ENCODE measurements at places on chromosomes 5 and 9.

DNA sequence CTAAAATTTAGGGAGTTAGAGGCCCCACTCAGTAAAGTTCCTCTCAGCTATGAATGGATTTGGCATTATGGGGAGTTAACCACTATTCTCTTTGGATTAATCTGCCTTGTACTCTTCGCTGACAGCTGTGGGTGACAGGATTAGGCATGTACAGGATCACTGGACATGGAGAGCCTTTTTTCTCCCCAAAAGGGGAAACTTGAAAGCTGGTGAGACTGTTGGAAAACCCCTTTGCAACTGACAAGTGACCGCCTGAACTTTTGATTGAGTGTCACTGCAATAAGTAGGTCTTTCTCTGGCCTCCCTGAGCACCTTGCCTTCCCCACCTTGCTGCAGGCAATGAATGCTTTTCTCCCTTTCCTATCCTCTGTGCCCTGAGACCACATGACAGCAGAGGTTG is 68.3 kb downstream of the ERP44 start:
- no peak for DNase-seq

GRCh38 chr5:180113660-180114303 is 42.2 kb upstream of the RNF130 start:
- DNase-seq = no peak

- no peak for DNase-seq
Measured at GRCh38 chr9:82558855-82559630, 503.9 kb downstream of the RASEF start.

DNA sequence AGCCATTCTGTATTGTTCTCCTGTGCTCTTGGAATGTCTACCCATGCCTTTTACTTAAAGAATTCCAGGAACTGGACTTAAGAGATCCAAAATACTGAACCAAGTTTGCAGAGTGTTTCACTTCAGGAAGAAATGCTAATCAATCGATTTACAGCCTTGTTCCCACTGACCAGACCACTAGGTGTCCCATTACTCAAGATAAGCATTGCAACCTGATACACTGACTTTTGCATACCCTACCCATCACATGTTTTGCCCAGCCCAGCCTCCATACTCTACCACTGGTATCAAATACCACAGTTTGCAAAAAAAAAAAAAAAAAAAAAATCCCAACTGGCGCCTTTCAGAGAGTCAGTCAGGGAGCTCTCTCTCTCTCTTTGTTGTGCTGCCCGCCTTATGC is 550.8 kb downstream of the CDH9 start:
- no peak for DNase-seq

- DNase-seq = no peak
Measured at GRCh38 chr9:77495834-77496671, 152.1 kb downstream of the GNA14 start.

- DNase-seq = no peak
Measured at GRCh38 chr5:151739395-151739794, 19.0 kb downstream of the ATOX1 start.

DNA sequence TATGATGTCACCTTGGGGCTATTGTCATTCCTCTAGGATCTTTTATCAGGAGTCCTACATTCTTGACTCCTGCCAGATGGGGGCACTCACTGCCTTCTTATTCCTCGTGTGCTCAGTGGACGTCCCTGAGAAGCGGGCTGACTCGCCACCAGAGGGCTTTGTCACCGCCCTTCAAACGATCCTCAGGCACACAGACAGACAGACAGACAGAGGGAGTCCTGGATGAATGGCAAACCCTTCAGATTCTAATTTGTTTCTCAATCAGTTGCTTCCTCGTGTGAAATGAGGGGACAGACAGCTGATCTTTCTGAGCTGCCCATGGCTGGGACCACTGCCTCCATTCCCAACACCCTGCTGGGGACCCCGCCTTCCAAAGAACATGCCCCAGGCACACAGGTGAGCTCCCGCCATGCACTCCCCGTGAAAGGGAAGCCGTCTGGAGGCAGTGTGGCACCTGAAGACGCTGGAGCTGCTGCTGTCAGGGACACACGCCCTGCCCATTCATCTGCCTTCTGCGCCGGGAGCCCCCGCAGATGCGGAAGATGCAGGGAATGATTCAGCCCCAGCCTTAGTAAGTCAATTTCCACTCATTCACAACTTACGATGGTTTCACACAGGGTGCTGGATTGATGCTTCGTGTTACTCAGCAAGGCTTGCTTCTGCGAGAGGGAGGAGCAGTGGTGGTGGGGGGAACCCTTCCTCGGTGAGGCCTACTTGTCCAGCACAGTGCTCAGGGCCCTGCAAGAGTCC is 24.9 kb upstream of the SH3PXD2B start:
- DNase-seq = peak; percentile 41

GRCh38 chr5:27234916-27235315 is 196.5 kb upstream of the CDH9 start:
- DNase-seq = no peak

GRCh38 chr5:125746917-125747316 is 676.3 kb upstream of the GRAMD2B start:
- DNase-seq = no peak

DNA sequence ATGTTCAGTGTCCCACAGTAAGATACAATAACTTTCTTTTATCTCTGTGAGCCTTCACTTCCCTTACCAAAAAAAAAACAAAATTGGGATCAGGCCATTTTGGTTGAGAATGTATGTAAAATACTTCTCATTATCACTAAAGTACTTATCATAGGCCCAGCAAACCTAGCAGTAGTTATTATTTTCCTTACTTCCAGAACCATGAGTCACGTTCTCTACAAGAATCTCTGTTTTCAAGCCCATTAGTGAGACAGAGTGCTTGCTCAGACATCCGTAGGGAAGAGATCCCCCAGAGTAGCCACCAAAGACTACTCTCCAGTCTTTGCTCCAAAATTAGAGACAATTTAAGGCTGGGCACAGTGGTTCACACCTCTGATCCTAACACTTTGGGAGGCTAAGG is 103.9 kb upstream of the NR5A1 start:
- DNase-seq = no peak

DNA sequence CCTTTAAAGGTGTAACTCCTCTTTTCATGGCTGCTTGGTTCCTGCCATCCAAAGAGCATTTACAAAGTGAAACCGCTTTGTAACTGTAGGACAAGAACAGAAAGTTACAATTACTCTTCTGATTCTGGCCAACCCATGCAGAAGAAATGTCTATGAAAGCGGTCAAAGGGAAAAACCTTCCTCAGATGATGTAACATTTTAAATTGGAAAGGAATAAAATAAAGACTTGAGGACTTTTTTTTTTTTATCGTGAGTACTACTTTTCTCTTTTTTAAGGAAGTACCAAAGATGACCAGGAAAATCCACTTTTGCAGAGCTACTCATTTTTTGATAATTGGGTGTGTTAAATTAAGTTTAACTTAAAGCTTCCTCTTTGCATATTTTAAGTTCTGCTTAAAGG is 13.0 kb upstream of the C9orf72 start:
- no peak for DNase-seq

DNA sequence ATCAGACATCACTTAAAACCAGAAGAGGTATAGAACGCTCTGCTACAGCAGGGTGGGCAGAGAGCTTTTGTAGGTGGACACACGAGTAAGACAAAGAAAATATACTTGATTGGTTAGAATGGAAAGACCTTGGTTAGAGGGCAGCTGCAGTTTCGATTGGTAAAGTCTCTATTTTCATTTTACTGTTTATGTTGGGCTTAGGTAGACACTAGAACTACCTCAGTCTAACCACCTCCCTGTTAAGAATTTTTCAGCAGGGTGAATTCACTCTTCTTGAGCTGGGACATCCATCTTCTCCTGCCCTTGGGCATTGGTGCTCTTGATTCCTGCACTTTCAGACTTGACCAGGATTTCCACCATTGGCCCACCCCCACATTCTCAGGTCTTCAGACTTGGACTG is 116.3 kb downstream of the BASP1 start:
- no peak for DNase-seq

DNA sequence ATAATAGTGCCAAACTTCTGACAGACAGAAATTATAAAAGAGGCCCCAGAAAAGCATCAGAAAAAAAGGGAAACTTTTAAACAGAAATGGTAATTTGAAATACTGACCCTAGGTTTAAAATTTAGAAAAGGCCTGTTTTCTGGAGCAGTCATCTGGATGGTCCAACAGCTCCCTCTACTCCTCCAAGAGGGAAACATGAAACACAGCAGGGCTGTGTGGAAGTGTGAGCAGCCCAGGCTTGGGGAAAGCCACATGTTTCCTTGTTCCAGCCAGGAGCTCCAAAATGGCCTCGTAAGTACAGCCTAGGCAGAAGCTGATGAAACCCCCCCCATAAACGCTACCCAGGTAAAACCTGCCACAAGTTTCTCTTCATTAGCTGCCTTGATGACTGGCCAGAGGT is 499.3 kb upstream of the ADAMTS16 start:
- no peak for DNase-seq

GRCh38 chr5:35442885-35443639 is 174.6 kb upstream of the SPEF2 start:
- no peak for DNase-seq

DNA sequence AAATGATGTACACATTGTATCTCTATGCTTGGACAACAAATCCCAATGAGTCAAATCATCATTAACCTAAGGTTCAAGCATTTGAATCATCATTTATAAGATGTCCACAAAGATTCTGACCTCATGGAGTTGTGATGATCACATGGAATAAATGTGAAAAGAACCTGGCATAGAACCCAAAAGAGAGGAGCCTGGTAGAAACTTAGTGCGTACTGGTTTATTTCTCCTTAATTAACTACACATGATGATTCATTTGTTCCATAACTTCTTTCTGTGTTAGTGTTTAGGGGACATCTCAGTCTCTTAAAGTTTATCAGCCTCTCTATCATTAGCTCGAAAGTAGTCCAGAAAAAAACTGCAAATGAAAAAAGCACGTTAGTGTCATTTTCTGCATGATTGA is 411.6 kb downstream of the BRINP1 start:
- no peak for DNase-seq

- no peak for DNase-seq
Measured at GRCh38 chr5:141843156-141843927, 34.9 kb downstream of the PCDH1 start.
